Nephron progenitor cell (in vitro differentiated cells): ENCODE measurements at places on chromosomes 5 and 9.

GRCh38 chr9:102072059-102072764, 333.8 kb upstream of the GRIN3A start:
- H3K4me3 ChIP-seq, result no peak overlapping the region
- H3K4me1 ChIP-seq, result peaks cover 14% of the 10 kb centered on the region
- no peaks in the 10 kb centered on the region for H3K27me3 ChIP-seq
- peak overlapping the region; percentile 60 for H3K27ac ChIP-seq
- DNase-seq, result no peak

- no peak for DNase-seq
- H3K4me1 ChIP-seq, result peaks cover 16% of the 10 kb centered on the region
- H3K4me3 ChIP-seq, result no peak overlapping the region
- no peaks in the 10 kb centered on the region for H3K36me3 ChIP-seq
- no peak overlapping the region for H3K27ac ChIP-seq
- H3K27me3 ChIP-seq, result no peaks in the 10 kb centered on the region
These were observed 154.2 kb upstream of the TSLP start for GRCh38 chr5:110917161-110917875.

DNA sequence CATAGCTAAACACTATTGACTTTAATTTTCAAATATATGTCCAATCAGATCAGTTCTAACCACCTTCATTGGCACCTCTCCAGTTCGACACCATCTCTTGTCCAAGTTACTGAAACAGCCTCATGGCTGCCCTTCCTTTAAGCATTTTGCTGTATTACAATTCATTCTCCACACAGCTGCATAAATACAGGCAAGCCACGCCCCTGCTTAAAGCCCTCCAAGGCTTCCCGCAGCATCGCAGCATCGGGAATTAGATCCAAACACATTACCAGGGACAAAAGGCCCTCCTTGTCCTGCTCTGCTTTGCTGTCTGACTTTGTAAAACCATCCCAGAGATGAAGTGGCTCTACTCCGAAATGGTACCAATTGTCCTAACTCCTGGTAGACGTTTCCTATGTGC, 75.1 kb upstream of the RAI14 start:
- H3K27me3 ChIP-seq, result peaks cover 5% of the 10 kb centered on the region
- no peaks in the 10 kb centered on the region for H3K36me3 ChIP-seq
- H3K27ac ChIP-seq, result no peak overlapping the region
- H3K4me1 ChIP-seq, result peaks cover 9% of the 10 kb centered on the region

DNA sequence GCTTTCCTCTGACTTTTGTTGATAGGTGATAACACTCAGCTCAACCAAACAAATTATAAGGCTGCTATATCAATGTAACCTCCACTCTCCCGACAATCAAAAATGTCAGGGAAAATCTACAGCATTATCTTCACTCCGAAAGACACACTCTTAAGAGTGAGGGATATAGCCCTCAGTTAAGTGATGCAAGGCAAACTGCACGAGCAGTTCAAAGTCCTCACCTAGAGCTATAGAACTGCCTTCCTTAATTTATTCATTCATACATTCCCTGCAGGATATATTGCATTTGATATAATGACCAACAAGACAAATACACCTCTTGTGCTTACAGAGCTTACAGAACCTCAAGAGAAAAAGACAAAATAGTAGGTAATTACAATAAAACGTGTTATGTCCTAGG, 378.1 kb downstream of the ELAVL2 start:
- no peak for DNase-seq
- no peak overlapping the region for H3K27ac ChIP-seq
- no peaks in the 10 kb centered on the region for H3K27me3 ChIP-seq
- peaks cover 11% of the 10 kb centered on the region for H3K4me1 ChIP-seq
- H3K4me3 ChIP-seq, result no peak overlapping the region

GRCh38 chr9:126261584-126262356, 64.9 kb upstream of the MVB12B start:
- peaks cover 49% of the 10 kb centered on the region for H3K27me3 ChIP-seq
- no peak overlapping the region for H3K4me3 ChIP-seq
- DNase-seq, result no peak
- H3K27ac ChIP-seq, result no peak overlapping the region

GRCh38 chr9:100933656-100934055, 94.9 kb upstream of the PLPPR1 start:
- H3K27me3 ChIP-seq, result no peaks in the 10 kb centered on the region
- no peak overlapping the region for H3K27ac ChIP-seq
- no peaks in the 10 kb centered on the region for H3K36me3 ChIP-seq
- DNase-seq, result no peak

DNA sequence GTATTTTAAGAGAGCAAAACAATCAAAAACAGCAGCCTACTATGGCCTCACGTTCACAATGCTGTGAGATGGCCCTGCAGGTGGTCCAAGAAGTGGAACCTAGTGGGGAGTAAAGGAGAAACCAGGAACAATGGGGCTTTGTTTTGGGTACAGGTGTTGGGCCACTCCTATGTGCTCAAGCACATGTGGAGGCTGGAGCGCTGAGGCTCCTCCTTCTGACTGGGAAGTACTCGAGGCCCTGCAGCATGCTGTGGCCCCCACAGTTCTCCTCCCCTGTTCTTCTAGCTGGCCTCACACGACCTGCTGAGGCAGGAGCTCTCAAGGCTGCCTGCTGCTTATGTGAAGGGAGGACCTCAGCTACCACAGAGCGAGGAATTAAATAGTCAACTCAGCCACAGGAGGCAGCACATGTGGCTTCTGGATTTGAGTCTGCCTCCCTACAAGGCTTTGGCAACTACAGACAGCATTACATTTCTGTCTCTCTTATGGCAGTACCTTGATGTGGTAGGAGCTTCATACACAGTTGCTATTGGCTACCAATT, 482.3 kb downstream of the SPOCK1 start:
- H3K4me3 ChIP-seq, result no peak overlapping the region
- H3K4me1 ChIP-seq, result no peaks in the 10 kb centered on the region
- H3K27me3 ChIP-seq, result peaks cover 7% of the 10 kb centered on the region

- no peak overlapping the region for H3K27ac ChIP-seq
- H3K27me3 ChIP-seq, result peaks cover 20% of the 10 kb centered on the region
- H3K4me1 ChIP-seq, result peaks cover 11% of the 10 kb centered on the region
These were observed 38.0 kb upstream of the FOXI1 start for GRCh38 chr5:170067574-170068170.

DNA sequence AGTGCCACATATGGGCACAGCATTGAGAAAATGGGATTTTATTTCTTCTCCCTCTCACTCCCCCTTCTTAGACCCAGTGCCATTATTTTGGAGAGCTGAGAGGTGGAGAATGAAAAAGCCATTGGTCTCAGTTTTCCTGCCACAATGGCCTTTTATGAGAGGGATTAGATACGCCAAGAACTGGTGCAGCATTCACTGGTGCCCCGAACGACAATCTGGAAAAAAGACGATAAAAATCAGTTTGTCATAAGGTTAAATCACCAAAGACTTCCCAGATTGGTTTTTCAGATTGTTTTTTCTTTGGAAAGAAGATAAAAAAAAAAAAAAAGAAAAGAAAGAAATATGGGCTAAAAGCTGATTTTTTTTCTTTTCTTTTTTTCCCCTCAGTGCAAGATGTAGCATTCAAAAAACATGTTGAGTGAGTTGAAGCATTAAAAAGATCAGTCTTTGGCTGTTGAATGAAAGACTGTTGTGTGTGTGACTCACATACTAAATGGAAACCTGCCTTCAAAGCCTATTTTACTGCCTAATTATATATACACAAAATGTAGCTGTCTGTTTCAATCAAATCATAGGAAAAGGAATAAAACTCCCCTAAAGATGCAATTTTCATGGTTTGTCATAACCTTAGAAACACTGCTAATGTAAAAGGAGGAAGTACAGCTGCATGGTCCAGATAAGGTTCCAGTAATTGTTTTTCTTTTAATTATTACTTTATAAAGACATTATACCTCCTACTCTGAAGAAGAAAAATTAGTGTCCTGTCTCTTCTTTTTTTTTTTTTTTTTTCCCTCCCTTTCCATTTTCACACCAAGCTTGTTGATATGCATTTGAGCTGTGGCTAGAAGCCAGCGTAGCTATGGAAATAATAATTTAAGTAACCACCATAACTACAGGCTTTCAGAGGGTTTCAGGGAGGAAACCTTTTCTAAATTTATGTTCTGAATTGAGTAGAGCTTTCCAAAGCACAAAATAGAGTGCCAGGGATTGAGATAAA, 27.2 kb upstream of the ZNF608 start:
- no peaks in the 10 kb centered on the region for H3K27me3 ChIP-seq
- no peaks in the 10 kb centered on the region for H3K4me1 ChIP-seq
- no peaks in the 10 kb centered on the region for H3K36me3 ChIP-seq
- no peak overlapping the region for H3K27ac ChIP-seq

GRCh38 chr5:143449772-143450171, 46.3 kb upstream of the NR3C1 start:
- no peak for DNase-seq
- H3K27me3 ChIP-seq, result peaks cover 5% of the 10 kb centered on the region
- H3K4me3 ChIP-seq, result no peak overlapping the region
- H3K27ac ChIP-seq, result no peak overlapping the region
- peaks cover 5% of the 10 kb centered on the region for H3K4me1 ChIP-seq

- no peak overlapping the region for H3K27ac ChIP-seq
- H3K4me1 ChIP-seq, result peaks cover 8% of the 10 kb centered on the region
- H3K36me3 ChIP-seq, result no peaks in the 10 kb centered on the region
These were observed 37.4 kb downstream of the PTTG1 start for GRCh38 chr5:160458806-160459800.

DNA sequence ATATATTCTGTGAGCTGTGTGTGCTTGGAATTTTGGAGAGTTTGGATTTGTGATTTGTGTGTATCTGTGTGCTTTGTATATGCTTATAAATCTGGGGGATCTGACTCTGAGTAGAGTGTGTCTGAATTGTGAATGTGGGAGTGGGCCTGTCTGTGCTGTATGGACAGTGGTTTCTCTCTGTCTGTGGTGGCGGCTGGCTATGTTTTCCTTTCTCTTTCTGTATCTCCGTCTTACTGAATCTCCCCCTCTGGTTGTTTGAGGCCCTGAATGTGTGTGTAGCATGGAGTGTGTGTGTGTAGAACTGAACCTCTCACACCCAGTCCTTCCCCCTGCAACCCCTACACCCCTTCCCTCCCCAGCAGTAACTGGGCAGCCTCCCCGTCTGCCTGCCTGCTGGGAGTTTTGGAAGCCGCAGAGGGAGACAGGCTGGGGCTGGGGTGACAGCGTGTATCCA, 4.7 kb downstream of the CXXC5 start:
- H3K4me3 ChIP-seq, result peak overlapping the region; percentile 99
- no peak for DNase-seq
- H3K4me1 ChIP-seq, result peaks cover 67% of the 10 kb centered on the region
- H3K27ac ChIP-seq, result peak overlapping the region; percentile 55
- H3K27me3 ChIP-seq, result no peaks in the 10 kb centered on the region

DNA sequence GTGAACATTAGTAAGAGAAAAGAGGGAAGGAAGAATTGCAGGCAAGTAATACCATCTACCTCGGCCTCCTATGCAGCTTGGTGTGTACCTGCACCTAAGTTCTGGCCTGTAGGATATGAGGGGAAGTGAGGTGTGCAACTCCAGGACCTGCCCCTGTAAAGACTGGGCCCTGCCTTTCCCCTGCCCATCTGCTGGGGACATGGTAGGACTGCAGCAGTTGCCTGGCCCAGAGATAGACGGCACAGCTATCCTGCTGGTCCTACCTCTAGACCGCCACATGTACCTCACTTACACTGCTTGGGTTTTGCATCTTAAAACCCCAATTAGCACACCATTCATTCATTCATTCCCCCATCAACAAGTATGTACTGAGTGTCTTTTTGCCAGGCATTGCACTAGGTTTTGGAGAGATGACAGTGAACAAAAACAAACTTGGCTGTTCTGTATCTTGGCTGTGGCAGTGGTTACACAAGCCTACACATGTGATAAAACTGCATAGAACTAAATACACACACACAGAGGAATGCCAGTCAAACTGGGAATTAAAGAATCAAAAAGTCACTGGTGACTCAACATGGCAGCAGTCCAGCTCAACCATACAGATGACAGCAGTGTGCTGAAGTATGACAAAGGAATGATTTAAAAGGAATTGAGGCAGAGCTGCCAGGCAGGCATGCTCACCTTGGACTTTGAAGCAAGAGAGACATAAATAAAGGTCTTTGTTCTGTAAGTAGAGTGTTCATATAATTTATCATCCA, 23.3 kb upstream of the MGAT1 start:
- H3K4me1 ChIP-seq, result peaks cover 39% of the 10 kb centered on the region
- peaks cover 33% of the 10 kb centered on the region for H3K36me3 ChIP-seq
- H3K4me3 ChIP-seq, result no peak overlapping the region
- H3K27ac ChIP-seq, result peak overlapping the region; percentile 85
- DNase-seq, result no peak

GRCh38 chr5:73274881-73275663, 102.1 kb downstream of the TMEM174 start:
- H3K4me3 ChIP-seq, result no peak overlapping the region
- DNase-seq, result no peak
- peak overlapping the region; percentile 53 for H3K27ac ChIP-seq
- peaks cover 9% of the 10 kb centered on the region for H3K27me3 ChIP-seq

- H3K4me3 ChIP-seq, result no peak overlapping the region
- peaks cover 8% of the 10 kb centered on the region for H3K27me3 ChIP-seq
- H3K27ac ChIP-seq, result no peak overlapping the region
- peaks cover 10% of the 10 kb centered on the region for H3K36me3 ChIP-seq
- peaks cover 6% of the 10 kb centered on the region for H3K4me1 ChIP-seq
These were observed 123.2 kb downstream of the SPOCK1 start for GRCh38 chr5:137375741-137376526.

DNA sequence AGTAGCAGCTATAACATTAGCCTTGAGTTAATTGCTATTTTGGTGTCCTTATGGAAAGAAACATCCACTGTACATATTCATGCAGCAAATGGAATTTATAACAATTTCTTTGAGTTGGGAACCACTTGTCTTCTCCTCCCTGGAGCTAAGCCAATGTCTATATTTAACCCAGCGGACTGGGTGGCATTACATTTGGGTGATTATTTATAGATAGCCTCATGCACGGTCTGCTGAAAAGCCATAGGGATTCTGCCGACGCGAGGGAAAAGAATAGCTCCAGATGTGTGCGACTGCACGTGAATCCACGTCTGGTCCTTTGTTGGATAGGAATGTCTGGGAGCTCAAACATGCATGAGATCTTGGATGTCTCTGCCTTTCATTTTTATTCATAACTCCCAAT, 157.5 kb upstream of the BRINP1 start:
- H3K36me3 ChIP-seq, result no peaks in the 10 kb centered on the region
- H3K27me3 ChIP-seq, result peaks cover 9% of the 10 kb centered on the region
- no peaks in the 10 kb centered on the region for H3K4me1 ChIP-seq

DNA sequence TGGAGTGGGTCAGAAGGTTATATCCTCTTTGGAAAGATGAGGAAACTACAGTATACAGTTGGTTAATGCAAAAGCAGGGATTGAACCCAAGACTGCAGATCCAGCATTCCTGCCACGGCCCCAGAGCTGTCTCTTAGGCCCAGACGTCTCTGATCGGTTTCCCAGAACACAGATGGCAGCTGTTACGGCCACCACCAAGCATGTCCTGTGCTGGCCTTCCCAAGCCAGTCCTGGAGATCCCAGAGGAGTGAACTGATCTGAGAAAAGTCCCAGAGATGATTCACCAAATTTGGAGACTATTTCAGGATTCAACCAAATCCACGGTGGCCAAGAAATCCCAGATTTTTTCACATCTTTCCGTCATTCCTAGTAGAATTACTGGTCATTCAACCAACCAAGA, 20.1 kb downstream of the TNIP1 start:
- H3K36me3 ChIP-seq, result peaks cover 34% of the 10 kb centered on the region
- peaks cover 3% of the 10 kb centered on the region for H3K27me3 ChIP-seq
- no peak overlapping the region for H3K4me3 ChIP-seq
- H3K4me1 ChIP-seq, result peaks cover 2% of the 10 kb centered on the region

- peak overlapping the region; percentile 54 for H3K4me3 ChIP-seq
- peaks cover 77% of the 10 kb centered on the region for H3K4me1 ChIP-seq
- H3K27ac ChIP-seq, result peak overlapping the region; percentile 97
- peak; percentile 22 for DNase-seq
- H3K27me3 ChIP-seq, result no peaks in the 10 kb centered on the region
These were observed 737.9 kb upstream of the ZNF608 start for GRCh38 chr5:125484272-125484741.
